ENCODE measurements at places on chromosomes 1 and 21. TPM values are rescaled to one million over a fixed set of nuclear protein-coding genes. Genes with fewer than 3 reads are reported as not detected.

Gene FAF1
- 35.2 TPM for total RNA-seq

DNA sequence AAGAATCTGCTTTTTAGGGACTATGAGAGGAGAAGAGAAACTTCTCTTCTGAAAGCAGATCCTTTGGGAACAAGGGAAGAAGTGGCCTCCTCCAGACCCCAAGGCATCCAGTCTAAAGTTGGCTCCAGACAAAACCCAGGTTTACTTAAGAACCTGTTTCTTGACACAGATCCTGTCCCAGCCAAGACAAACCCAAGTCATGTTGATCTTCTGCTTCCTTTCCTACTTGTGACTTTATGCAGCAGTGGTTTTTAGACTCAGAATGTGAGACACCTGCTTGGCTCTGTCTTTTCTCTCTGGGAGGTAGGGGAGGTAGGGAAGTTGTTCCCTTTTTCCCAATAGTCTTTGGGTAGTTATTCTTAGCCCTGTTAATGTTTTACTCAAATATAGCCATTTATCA is 38.3 kb downstream of the ELAPOR1 start:
- DNase-seq, result no peak
- H3K36me3 ChIP-seq, result no peaks in the 10 kb centered on the region
- no peak overlapping the region for H3K27ac ChIP-seq
- H3K4me1 ChIP-seq, result peaks cover 2% of the 10 kb centered on the region

DNA sequence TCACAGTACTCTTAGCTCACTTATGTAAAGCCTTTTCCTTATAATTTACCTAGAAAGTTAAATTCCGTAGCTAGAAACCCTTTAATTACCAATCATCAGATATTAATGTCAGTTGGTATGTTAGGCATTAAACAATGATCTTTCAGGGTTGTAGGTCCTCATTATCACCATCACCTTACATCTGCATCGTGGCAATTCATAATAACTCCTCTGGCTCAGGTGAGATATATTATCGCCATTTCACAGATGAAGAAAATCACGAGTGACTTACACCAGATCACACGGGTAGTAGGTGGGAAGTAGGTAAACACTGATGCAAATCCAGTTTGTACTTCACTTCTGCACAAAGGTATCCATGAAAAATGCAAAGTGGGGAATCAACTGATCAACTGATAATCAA is 639 bp downstream of the NUP133 start:
- H3K4me3 ChIP-seq, result peak overlapping the region; percentile 99
- H3K4me1 ChIP-seq, result peaks cover 3% of the 10 kb centered on the region
- no peaks in the 10 kb centered on the region for H3K36me3 ChIP-seq
- H3K27me3 ChIP-seq, result no peaks in the 10 kb centered on the region
- peak overlapping the region; percentile 89 for H3K27ac ChIP-seq

- DNase-seq, result peak; percentile 59
- H3K27me3 ChIP-seq, result no peaks in the 10 kb centered on the region
- H3K27ac ChIP-seq, result no peak overlapping the region
- H3K36me3 ChIP-seq, result no peaks in the 10 kb centered on the region
These were observed 66.9 kb upstream of the LRIF1 start for GRCh38 chr1:111030590-111030989.

DNA sequence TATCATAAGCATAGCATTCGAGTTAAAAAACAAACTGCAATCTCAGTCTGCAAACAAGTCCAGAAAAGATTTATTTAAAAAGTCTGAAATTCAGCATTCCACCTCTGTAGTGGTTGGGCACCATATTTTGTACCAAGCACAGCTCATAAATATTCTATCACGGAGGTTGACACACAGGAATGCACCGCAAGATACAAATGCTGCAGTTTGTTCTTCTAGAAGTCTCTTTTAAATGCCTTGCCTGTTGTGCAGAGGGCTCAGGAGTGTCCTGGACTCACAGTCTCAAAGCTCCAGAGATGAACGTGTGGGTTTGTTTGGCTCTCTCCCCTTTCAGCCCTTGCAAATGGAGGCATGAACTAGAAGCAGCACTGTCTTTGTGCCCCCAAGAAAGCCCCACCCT is 212.4 kb upstream of the USP24 start:
- DNase-seq, result no peak
- no peak overlapping the region for H3K4me3 ChIP-seq
- H3K4me1 ChIP-seq, result peaks cover 38% of the 10 kb centered on the region
- H3K27me3 ChIP-seq, result no peaks in the 10 kb centered on the region
- no peaks in the 10 kb centered on the region for H3K36me3 ChIP-seq

Data from fibroblast of lung (primary cell).